Tongue (tissue), 3 donors: ENCODE measurements at places on chromosomes 12 and 14. TPM values are rescaled to one million over a fixed set of nuclear protein-coding genes. Genes with fewer than 3 reads are reported as not detected.

DNA sequence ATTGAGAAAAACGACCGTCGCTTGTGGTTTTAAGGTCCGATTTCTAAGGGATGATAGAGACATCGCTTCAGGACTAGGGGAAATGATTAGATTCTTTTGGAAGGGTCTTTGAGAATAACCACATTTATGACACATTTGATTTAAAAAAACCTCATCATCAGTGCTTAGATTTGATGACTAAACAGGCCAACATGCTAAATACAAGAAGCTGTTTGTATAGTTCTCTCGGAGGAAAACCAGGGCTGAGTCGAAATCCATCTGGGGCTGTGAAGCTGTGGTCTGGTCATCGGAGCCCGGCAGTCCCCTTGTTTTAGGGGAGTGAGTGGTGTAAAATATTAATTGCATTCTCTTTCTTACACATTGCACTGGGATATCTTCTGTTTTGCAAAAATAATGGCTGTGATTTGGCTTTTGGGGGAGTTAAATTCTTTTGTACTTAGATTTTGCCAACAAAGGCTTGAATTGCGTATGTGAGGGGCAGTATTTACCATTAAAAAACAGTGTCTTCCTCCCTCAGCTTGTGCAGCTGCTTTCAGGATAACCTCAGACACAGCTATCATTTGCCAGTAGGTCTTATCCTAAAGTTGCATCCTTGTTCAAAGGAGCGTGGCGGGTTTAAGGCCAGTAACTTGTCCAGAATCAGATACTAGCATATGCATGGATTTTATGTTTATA, 550 bp downstream of the GNG2 start:
- DNase-seq = peak; percentile 50

DNA sequence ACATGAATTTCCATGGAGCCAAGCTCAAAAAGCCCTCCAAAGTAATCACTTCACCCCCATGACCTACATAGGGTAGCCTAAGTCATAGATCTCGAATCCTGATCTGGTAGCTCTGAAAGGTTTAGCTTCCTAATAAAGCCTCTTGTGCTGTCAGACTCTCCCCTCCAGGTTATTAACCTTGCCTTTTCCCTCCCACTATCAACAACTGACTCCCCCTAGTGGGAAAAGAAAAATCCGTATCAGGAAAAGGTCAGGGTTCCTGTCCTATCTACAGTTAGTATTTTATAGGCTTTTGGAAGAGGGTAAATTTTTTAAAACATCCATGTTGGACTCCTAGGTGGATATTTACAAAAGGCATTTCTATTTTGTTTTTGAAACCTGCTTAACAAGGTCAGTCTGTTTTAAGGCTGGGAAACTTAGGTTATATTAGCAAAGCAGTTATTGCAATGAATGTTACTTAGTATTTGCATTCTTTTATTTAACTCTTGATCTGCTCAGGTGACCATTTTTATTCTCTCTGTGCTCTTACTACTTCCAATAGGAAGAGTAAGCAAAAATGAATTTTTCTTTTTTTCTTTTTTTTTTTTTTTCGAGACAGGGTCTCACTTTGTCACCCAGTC, 8.0 kb downstream of the YY1 start:
- peak; percentile 66 for DNase-seq

DNA sequence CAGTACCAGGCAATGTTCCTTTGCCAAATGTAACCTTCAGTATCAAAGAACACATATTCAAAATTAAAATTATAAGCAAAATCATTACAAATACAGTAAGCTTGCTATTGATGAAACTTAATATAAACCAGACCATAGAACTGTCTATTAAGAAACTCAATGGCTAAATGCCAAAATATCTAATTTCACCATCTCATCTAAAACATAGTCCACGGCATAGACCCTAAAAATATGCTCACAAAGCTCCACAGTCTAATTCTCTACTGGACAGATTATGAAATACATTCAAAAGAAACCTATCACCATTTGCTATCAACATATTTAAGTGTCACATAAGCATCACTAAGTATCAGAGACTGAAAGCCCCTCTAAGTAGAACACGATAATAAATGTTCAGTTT, 25.2 kb downstream of the DUSP16 start:
- no peak for DNase-seq

- no peak for DNase-seq
Observed at GRCh38 chr12:106417926-106418910, 60.7 kb downstream of the POLR3B start.

DNA sequence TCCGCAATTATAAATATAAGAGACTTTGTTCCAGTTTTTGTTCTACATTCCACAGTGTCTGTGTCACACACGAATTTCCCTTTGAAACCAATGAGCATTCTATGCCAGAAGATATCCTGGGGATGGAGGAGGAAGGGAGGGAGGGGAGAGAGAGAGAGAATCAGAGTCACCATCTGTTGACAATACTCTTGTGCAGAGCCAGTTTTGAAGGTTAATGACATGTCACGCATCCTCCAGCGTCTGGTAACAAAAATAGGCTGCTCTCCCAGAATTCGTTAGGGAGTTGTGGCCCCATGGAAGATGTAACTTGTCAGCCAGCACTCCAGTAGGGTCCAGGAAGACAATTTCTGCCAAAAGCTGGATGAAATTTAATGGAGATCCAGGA, 213.5 kb upstream of the KRR1 start:
- peak; percentile 93 for DNase-seq

- peak; percentile 98 for DNase-seq
Observed at GRCh38 chr12:49673446-49674317, 33.5 kb downstream of the FMNL3 start.

GRCh38 chr12:8011331-8011730, 21.2 kb upstream of the FOXJ2 start:
- no peak for DNase-seq

- no peak for DNase-seq
Observed at GRCh38 chr12:114221957-114222630, 183.8 kb downstream of the TBX5 start.

- no peak for DNase-seq
Observed at GRCh38 chr12:6201826-6202225, 1.6 kb downstream of the CD9 start.

DNA sequence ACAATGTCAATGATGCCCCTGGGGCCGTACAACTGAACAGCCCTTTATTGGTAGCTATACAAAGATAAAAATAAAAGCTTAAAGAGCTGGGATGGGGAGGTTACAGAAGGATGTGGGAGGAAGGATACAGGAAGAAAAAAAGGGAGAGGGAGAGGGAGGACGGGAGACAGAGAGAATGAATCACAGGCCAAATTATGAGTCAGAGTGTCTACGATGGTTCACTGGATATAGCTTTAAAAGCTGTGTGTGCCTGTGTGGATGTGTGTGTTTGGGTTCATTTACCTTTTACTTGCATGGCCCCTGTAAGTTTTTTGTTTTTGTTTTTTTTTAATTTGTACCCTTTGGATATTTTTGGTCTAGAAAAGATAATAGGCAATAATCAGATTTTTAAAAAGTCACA, 111.9 kb downstream of the CCDC60 start:
- DNase-seq = no peak

DNA sequence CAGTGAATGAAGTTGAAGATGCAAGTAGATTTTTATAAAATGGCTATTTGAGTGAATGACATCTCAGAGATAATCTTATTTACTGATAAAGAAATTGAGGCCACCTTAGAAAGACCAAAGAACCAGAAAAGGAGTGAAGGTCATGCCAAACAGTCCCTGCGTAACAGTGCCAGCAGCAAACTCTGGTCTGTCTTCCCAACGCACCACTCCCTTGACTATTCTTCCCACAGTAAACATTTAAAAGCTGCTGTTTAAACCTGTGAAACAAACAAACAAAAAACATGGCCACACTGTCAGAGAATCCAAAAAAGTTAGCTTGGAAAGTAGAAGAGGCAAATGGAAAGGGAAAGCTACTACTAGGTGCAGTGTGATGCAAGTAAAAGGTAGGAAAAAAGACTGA, 1.5 kb upstream of the PRPF39 start:
- no peak for DNase-seq

The AKAP3 gene
- total RNA-seq = 0.21 TPM

The SRRM4 gene
- total RNA-seq = 0.31 TPM

The CMTM5 gene
- total RNA-seq = 2.3 TPM

The NGB gene
- not detected for total RNA-seq
